ENCODE measurements at places on chromosomes 6 and 20. TPM values are rescaled to one million over a fixed set of nuclear protein-coding genes. Genes with fewer than 3 reads are reported as not detected.

- no peak for DNase-seq
Observed at GRCh38 chr6:16904957-16905356, 143.7 kb upstream of the ATXN1 start.

BANF2 gene
- total RNA-seq, result not detected

- DNase-seq, result no peak
Observed at GRCh38 chr6:134002821-134003220, 49.6 kb downstream of the SLC2A12 start.

SCRT2 gene
- not detected for total RNA-seq

- DNase-seq, result no peak
Observed at GRCh38 chr20:44113618-44114376, 73.2 kb downstream of the JPH2 start.
